Head of caudate nucleus (tissue), 42 donors: ENCODE measurements at places on chromosomes 3 and 15.

GRCh38 chr3:171228240-171228639 lies 201.7 kb upstream of the SLC2A2 start:
- DNase-seq = no peak

DNA sequence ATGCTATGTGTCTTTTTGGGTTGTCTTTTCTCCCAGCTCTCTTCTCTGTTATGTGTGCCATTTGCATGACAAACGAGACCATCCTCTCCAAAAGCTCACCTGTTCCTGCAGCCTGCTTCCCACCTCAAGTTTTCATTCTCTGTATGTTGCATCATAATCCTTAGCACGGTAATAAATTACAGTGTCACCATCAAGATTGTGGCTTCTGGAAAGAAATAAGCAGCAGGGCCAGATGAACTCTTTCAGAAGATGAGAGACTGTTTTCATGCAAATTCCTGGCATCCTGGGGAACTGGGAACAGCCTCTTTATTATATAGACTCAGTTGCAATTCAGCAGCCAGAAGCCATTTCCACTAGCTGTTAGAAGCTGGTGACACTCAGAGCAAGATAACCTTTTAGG lies 436.7 kb downstream of the EPHB1 start:
- no peak for DNase-seq

DNA sequence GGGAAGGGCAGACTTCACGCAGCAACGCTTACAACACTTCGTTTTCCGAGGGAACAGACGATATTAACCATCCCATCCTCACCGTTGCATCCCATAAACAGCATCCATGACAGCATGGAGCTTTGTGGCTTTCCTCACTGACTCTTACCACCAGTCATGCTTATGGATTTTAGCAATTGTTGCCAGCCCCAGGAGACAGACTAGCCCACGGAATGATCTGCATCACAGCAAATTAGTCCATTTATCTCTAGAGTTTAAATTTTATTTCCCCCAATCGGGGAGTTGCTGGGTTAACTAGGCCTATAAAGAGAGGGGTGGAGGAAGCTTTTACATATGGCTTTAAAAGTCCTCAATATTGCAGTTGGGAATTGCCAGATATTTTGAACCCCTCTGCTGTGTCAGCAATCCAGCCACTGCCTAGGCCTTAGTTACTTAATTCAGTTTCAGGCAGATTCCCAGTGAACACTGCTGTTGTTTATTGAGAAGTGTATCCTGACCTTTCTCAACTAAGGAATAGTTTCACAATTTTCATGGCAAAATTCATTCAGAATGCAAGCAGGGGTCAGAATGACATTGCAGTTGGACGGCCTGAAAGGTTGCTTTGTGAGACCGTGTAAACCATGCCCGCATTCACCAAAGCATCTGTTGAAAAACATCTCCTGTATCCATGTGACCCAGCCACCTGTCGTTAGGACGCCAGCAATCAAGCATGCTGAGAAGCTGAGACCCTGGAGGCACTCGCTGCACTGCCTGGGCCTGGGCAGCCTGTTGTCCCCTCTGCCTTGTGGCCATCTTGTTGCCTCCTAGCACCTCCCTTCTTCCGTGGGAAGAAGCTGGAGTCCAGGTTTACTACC lies 397.4 kb upstream of the TPM1 start:
- no peak for DNase-seq

DNA sequence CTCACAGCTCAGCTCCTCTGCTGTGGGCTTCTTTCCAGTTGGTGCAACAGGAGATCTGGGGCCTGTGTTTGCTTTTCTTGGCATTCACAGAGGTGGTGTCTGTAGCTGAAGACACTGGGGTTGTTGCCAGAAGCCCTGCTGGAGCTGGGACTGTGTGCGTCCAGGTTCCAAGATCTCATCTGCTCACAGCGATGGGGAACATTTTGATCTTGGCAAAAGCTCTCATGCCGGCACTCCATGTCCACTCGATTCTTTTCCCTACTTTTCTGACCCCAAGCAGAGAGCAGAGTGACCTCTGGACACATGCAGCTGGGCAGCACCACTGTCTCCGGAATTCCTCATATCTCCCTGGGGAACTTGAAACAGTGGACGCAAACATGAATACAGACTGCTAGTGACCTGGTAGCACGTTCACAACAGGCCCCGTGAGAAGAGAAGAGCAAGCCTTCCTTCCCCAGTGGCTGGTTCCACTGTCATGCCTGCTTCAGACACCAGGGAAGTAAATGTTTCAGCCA lies 36.1 kb upstream of the MECOM start:
- no peak for DNase-seq

DNA sequence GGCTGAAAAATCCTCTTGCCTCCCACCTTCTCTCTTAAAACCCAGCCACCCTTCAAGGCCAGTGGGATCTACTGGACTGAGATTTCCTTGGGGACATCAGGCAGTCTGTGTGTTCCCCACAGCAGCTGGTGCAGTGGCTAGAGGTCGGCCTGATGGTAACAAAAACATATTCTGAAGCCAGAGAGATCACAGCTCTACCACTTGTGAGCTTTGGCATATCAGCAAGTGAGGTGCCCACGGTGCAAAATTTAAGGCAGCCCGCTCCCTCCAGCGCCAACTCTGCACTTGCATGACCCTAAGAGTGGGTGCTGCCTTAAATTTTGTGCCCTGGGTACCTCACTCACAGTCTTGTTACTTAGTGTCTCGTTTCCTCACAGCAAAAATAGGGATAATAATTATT lies 97.2 kb downstream of the MESD start:
- no peak for DNase-seq
